Gastroesophageal sphincter (tissue), 4 donors: ENCODE measurements at places on chromosomes 1 and 21. TPM values are rescaled to one million over a fixed set of nuclear protein-coding genes. Genes with fewer than 3 reads are reported as not detected.

ZNF648 gene
- not detected for total RNA-seq

SLAMF9 gene
- not detected for total RNA-seq

LCE2A gene
- not detected for total RNA-seq

PRR9 gene
- total RNA-seq, result not detected

LCE1D gene
- total RNA-seq, result not detected

AIRE gene
- total RNA-seq, result not detected

ERICH3 gene
- 0.13 TPM for total RNA-seq

OLFML3 gene
- 62.4 TPM for total RNA-seq

NBPF14 gene
- 17.8 TPM for total RNA-seq

PRMT6 gene
- 7.9 TPM for total RNA-seq

TRIM58 gene
- 9.1 TPM for total RNA-seq

TRAF3IP3 gene
- 5.7 TPM for total RNA-seq

GPR157 gene
- total RNA-seq, result 3.9 TPM

CHIT1 gene
- total RNA-seq, result 0.16 TPM

LCE1A gene
- total RNA-seq, result not detected
